GM03348 (cell line): ENCODE measurements at places on chromosomes 6 and 20.

DNA sequence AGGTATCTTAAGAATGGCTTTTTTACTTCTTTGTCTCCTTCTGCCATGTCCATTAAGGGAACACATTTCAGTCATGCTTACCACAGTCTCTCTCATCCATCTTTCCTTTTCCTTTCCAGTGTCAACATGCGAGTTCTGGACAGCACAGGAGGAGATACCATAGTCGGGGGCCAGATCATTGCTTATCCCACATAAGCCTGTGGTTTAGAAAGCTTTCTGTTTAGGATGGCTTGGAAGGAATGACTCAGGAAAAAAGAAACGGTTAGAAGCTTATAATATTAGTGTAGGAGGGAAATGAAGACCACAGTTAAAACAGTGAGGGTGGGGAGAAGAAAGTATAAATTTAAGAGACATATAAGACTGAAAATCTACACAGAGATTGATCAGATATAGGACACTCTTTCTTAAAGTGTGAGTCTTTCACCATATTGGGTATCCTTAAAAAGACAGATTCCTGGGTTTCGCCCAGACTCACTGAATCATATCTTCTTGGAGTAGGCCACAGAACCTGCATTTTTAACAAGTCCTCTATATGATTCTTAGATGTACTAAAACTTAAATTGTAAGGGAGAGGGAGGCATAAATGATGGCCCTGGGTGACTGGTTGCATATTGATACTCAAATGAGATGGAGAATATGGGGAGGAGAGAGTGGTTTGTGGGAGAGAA lies 36.1 kb downstream of the DSE start:
- DNase-seq: peak; percentile 25

- DNase-seq: no peak
These were observed 24.5 kb upstream of the COL19A1 start for GRCh38 chr6:69841862-69842261.

DNA sequence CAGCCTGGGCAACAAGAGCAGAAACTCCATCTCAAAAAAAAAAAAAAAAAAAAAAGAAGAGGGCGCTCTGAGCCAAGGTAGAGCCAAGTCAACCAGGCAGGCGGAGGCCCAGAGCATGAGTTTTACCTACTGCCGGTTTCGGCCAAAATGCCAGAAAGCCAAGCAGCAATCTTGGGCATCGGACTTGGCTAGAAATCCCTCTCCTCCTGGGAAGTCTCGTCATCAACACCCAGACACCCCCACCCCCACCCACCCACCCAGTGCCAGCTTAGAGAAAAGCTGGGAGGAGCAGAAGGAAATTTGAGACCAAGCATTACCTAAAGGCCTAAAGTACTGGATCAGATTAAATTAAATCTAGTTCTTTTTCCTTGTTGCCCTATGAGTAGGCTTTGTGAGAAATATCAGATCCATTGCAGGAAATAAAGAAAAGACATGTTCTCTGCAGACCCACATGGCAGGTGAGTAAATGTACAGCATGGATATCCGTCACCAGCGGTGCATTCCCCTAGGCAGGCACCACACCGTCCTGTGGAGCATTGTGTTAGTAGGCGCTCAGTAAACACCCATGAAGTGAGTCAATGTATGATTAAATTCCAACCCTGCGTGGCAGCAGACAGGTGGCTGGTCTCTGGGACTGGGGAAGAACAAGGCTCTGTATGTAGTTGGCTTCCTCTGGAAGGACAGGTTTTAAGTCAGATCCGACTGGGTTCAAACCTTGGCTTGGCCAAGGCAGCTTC lies 21.0 kb downstream of the RIPOR3 start:
- no peak for DNase-seq

- peak; percentile 65 for DNase-seq
These were observed 148.3 kb downstream of the GPX5 start for GRCh38 chr6:28673787-28674671.

DNA sequence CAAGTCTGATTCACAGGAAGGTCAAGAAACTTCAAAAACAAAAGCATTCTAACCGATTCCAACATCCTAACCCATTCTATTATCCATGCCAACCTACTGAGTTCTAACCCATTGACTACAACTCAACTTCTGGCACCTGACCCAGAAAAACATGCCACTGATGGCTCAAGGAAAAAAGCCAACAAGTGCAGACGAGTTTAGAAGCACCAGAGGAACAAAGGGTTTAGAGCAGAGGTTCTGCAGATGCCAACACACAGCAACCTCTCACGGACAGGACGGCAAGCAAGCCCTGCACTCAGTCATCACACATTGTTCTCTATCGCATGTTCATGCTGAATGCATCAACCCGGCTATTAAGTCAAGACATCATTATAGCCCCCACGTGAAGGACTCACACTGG lies 25.2 kb upstream of the MC3R start:
- DNase-seq: no peak
